ENCODE measurements at places on chromosomes 4 and X. TPM values are rescaled to one million over a fixed set of nuclear protein-coding genes. Genes with fewer than 3 reads are reported as not detected.

DNA sequence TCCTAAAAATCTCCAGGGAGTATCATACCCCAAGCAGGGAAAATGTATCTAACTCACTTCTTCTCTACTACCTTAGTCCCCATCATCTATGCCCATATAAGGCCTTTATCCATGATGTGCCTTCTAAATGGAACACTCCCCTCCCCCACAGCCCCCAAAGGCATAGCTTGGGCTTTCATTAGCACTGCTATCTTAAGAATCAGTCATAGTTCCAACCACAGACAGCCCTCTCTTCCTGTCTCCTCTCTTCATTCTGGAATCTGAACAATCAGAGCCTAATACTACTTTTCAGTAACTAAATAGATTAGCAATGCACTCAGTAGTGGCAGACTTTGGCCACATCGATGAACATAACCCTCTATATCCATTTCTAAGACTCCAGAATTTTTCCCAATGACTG, 313.2 kb upstream of the DKK2 start:
- no peak for DNase-seq

- DNase-seq, result peak; percentile 33
Observed at GRCh38 chr4:177441061-177441802, 1.0 kb downstream of the AGA start.

- no peak for DNase-seq
Observed at GRCh38 chr4:77856152-77856551, 6.5 kb upstream of the MRPL1 start.

DNA sequence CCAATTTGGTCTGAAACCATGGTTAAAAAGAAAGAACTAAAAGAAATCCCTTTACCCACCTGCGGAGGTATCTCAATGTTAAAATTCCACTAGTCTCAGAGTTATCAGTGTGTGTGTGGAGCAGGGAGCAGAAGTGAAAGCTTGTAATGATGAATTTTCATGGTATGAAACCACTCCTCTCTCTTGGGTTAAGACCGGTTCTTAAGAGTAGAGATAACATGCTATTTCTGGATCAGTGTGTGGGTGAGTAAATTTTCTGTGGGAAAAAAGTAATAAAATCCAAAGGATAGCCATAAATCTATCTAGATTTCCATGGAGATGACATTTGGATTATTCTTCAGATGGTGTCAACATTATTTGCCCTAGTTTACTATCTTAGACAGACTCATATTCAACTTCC, 3.2 kb downstream of the FGF13 start:
- no peak for DNase-seq

DNA sequence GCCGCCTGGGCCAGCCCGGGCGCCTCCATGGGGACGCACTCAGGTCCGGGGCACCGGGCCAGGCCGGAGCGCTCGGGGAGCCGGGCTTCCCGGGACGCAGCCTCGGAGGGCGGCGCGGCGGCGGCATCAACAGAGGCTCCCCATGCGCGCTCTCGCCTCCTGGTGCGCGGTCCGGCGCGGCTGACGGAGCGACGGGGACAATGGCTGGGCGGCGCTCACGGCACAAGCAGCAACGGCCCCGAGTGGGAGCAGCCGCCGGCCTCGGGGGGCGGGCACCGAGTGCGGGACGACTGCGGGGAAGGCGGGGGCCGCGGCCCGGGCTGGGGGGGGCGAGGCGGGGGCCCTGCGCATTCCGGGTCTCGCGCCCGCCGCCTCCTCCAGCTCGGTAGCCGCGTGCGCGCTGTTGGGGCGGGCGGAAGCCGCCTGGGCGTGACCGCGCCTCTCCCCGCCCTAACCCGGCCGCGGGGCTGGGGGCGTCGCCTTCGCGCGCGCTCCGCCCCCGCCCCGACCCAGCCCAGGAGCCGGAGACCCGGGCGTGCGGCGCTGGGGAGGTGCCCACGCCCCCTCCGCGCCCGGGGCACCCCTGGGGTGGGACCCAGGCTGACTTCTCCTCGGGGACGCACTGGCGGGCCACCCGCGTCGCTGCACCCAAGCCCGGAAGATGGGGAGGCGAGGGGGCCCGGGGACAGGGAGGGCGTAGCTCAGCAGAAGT, at the start of gene PRKX:
Gene PRKX, minus strand, starts transcription at position 425 of the 712 bp plus-strand sequence. Its CDS starts 396 bp downstream, at position 29.
- peak; percentile 97 for DNase-seq

The PROM1 gene
- total RNA-seq, result 53.4 TPM
